Stimulated activated CD4-positive, alpha-beta T cell treated with anti-CD3 and anti-CD28 coated beads, TNF-alpha, amount 100 ng/mL, for 1 hour (primary cell): ENCODE measurements at places on chromosomes 12 and 14.

DNA sequence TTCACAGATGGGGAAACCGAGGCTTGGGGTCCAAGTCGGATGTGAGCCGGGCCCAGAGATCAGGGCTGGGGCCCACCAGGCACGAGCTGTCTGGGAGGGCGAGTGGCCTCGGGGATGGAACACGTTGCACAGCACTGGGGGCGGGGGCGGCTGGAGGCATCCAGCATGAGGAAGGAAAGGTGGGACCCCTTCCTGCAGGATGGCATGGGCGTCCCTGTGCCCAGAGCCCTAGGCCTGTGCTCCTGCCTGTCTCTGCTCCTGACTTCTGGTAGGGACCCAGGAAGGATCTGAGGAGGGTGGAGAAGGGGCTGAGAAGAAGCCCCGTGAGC, 183.4 kb downstream of the KIF26A start:
- no peak for DNase-seq

GRCh38 chr12:8590842-8591545, 21.7 kb downstream of the AICDA start:
- no peak for DNase-seq

DNA sequence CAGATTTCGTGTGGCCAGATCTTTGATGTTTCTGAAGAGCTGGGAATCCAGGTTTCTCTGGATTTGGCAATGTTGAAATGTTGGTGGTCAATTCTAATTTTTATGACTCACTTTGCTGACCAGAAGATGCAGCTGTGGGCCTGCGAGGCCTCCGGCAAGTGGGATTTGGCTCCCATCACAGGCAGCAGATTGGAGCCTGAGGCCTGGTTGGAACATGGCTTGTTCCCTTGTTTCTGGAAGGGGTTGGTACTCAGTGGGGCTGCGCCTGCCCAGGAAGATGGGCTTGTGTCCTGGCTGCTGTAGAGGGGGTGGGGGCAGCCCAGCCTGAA, 23.1 kb downstream of the FBRSL1 start:
- DNase-seq: no peak

GRCh38 chr12:78157199-78157598, 326.5 kb downstream of the NAV3 start:
- DNase-seq: no peak

GRCh38 chr12:53667080-53667479, 8.8 kb downstream of the ATP5MC2 start:
- no peak for DNase-seq

DNA sequence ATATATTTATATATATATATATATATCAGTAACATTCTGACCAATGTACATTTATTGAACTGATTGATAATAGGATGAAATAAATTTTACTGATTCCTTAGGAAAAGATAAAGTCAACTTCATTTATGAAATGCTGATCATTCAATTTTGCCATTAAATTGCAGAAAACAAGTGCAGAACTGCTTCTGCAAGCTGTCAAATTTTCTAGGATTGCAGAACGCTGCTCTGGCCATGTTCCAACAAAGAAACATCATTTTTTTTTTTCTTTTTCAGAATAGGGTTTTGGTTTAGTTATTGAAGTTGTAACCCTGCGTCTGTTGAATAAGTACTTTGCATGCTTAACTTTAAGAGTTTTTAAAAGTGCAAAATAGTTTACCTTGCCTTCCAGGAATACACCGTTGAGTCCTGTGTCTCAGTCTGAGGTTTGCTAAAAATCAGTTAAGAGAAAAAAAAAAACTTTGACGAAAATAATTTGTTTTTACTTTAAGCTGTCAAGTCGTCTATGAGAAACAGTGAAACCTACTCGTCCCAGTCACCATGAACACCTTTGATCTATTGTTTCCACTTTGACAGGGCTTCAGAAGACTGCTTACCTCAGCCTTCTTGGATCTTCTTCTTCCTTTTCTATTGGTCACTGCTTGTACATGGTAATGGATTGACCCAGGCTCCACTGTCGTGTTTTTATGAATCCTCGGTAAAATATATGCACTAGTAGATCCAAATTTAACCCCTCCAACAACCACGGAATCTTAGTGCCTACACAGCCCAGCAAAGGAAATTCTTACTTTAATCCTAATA, at the start of gene KERA:
TSS of gene KERA (minus strand) at position 657 of the 798 bp plus-strand sequence. CDS start 1,743 bp downstream, outside the sequence.
- DNase-seq: no peak

- no peak for DNase-seq
Measured at GRCh38 chr12:15253990-15254389, 32.8 kb upstream of the RERG start.

GRCh38 chr14:61050417-61050816, 69.4 kb downstream of the SLC38A6 start:
- no peak for DNase-seq
